ENCODE measurements at places on chromosomes 6 and 20.

GRCh38 chr6:125307150-125307838 lies 5.5 kb upstream of the HDDC2 start:
- no peak for DNase-seq

DNA sequence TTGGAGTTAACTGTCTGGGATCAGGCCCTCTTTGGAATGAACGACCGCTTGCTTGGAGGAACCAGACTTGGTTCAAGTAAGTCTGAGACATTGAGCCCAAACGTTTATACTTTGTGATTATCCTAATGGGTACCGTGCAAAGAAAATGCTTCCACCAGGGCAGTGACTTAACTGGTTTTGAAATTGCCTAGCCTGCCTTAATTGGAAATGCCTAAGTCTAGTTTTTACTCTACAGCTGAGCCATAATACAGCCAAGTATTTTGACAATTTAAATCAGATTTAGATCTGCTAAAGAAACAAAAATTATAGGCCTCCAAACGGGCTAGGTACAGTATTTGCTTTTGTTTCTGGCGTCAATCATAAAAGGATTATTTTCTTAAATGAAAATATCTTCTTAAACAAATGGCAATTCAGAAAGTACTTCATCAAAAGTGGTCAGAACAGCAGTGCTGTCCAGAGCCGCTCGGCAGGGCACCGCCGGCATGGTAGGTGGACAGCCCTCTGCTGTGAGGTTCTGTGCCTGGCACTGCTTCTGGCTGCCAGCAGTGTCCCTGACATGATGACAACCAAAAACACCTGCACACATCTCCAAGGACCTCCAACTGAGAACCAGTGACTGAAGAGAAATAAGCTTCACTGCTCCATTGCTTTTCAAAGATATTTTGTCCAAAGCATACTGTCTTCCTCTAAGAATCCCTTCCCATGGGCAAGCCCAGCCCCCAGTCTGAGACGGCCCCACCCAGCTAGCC lies 55.6 kb downstream of the EZR start:
- DNase-seq: no peak

DNA sequence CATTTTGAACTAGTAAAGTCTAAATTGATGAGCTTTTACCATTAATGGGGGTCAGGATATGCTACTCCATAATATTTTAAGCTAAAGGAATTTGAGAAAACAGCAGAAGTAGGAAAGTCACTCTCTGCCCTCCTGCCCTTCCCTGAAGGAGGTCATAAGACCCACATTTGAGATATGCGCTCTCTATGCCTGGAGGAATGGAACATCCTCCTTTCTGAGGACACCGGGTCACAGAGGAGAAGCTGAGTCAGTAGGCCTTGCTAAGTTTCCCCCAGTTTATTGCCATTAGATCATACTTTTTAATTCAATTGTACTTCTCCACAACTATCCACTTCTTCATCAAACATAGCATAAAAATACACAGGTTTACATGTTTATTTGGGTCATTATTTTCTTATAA lies 40.3 kb downstream of the AKAP7 start:
- no peak for DNase-seq

GRCh38 chr6:149236589-149236988 lies 80.9 kb upstream of the TAB2 start:
- no peak for DNase-seq

GRCh38 chr6:45552536-45552935 lies 174.8 kb upstream of the SUPT3H start:
- DNase-seq: no peak

GRCh38 chr6:5305968-5306626 lies 44.8 kb downstream of the FARS2 start:
- no peak for DNase-seq

DNA sequence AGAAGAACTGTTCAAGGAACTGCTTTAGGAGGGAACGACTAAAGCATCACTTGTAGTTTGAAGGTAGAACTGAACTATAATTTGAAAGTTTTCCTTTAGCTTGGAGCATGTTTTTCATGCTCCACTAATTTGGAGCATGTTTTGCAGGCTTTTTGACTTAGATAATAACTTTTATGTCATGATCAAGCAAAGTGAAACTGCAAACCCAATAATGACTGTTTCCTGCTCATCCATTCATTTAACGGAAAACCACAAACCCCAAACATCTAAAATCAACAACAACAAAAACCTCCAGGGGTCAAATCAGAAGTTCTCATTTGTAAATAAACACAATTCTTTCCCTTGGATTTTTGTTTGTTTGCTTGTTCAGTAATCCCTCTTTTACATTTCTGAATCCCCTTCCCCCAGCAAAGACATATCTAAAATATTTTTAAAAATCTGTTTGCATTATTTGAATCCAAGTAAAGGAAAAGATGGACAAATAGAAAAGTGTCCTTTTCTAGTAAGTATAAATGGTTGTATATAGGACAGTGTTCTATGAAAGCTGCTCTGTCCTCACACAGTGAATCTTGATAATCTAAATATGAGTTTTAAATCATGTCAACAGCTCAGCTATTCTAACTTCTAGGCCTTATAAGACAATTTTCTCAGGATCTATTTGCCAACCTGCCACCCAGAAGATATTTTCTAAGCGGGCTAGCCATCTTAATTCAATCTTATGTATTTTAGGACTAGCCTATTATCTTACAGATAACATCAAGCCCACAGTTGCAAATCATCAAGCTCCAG lies 2.6 kb downstream of the SIM1 start:
- DNase-seq: no peak

- DNase-seq: no peak
These were observed 955.1 kb downstream of the KIF16B start for GRCh38 chr20:15618110-15618509.

DNA sequence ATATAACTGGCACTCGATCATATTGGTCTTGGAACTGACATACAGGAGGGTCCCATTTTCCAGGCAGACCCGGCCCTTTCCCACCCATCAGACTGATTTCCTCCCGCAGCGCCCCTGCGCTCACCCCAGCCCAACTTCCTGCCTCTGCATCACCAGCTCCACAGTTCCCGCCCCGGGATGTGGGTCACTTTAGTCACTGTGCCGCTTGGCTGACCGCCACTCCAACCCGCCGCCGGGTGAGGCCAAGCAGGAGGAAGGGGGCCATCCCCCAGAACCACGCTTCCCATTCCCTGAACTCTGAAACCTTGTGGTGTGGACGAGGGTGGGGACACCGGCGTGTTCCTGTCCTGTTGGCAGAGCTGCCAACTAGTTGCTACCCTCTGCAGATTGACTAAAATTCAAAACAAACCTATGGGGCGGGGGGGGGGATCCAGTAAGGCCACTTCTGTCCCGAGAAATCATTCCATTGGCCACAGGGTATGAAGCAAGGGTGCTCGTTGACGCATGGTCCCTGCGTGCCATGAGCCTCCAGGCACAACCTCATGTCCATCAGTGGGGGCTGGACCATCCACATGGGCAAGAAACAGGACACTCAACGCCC lies 12.3 kb downstream of the TGM2 start:
- DNase-seq: no peak

DNA sequence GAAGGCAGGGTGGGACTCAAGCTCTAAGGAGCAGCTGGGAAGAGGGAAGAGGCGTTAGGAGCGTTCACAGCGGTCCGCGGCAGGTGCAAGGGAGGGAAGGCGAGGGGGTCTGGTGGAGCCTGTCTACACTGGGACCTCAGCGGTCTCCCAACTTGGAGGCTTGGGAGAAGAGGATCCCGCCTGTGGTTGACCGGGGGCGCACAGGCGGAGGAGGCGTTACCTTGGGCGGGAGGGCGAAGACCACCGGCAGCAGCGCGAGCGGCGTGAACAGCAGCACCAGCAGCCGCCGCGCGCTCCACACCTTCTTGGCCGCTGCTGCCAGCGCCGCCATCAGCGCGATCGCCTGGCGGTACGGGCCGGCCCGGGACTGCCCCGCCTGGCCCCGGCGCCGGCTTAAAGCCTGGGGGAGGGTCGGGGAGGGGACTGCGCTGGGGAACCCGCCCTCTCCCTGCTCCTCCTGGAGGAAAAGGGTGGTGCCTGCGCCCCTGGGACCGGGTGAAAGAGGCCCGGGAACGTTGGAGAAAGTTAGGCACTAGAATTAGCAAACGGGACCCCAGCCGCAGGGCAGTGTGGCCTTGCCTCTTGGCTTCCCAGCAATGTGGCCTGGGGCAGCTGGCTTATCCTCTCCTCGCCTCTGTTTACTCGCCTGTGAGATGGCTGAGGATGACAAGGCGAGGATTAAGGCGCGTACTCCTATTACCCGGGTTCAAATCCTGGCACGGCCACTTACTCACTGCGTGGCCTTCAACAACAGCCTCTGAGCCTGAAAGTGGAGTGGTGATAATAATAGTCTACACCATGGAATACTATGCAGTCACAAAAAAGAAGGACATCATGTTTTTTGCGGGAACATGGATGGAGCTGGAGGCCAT lies at the start of gene SLC13A3:
TSS of gene SLC13A3 (minus strand) at position 369 of the 872 bp plus-strand sequence. CDS start at position 331, 38 bp downstream.
- no peak for DNase-seq

DNA sequence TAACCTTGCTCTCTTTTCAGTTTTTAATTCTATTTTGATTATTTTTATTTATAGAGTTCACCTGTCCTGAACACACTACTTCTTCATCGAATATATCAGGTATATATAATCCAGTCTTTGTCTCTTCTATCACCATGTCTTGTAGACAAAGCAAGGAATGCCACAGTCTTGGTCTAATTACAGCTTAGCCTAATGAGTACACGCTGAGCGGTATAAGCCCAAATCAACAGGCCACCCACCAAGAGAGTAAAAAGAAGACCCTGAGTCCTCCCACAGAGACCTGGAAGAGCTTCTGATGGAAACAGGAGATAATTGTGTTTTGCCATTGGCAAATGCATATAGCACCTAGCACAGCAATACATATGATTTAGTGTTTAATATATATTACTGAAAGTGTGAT lies 68.7 kb upstream of the TCF21 start:
- DNase-seq: no peak

GRCh38 chr20:63767886-63768285 lies 28.3 kb downstream of the SLC2A4RG start:
- DNase-seq: no peak

DNA sequence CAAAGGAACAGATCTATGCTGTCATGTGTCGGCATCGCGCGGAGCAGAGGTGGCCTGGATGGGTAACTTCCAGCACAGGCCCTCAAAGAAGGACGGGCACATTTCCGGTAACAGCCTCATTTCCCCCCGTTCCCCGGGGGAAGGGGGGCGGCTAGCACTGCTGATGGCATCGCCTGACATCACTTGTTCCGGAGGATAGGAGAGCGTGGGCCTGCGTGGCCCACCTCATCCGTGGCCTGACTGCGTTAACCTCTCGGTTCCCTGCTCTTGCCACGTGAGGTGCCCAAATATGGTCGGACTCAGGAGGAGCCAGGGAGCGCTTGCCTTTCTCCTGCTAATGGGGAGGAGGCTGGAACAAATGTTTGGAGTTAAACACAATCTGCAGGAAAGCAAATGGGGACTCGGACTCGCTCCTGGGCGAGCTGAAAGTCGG lies at the start of gene AKAP12:
TSS of gene AKAP12 (plus strand) at position 365 of the 433 bp plus-strand sequence. CDS start 596 bp downstream, outside the sequence.
- DNase-seq: no peak

DNA sequence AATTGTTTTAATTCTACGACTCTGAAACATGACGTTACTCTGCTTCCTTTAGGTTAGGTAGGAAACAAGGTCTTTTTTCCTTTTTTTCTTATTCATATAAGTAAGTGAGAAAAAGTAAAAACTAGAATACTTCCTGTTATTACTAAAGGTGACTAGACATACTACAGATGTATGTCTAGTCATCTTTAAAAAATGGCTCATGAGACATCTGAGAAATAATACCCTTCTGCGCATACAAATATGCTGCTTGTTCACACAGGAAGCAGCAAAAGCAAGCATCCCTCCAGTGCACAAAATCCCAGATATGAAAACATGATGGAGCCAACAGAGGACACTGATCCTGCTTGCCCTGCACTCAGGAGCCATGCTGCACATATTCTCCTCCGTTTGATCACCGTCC lies 699.1 kb downstream of the EPM2A start:
- DNase-seq: no peak

DNA sequence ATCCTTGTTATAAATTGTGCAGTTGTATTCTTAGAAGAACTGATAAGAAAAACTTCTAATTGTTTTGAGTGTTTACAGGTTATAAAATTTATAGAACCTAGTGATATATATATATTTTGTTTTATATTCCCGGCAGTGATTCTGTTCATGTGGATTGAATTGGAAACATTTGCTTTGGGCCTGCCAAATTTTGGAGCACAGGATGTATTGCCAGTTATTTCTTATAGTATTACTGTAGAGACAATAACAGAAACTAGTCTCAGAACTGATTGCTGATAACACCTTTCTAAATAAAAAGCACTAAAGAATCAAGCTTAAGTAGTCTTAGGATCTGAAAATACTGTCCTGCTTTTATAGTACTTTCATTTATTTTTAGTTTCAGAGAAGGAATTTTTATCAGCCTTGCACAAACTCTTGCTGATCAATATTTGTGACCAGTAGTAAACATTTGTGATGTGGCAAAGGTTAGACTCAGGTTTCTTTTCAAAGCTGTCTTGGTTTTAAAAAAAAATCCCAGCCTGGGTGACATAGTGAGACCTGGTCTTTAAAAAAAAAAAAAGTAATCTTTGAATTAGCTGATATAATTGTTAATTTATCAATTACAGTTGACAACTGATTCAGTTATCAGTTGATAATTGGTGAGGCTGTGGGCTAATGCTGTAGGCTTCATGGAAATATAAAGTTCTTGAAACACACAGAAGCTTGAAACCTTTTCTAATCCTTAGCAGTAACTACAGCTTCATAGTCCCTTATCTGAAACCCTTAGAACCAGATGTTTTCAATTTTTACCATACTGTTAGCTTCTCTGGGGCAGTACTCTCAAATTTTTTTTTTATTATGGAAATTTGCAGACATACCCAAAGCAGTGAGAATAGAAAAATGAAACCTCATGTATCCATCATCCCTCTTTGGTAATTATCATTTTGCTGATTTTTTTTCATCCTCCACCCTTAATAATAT lies 42.4 kb downstream of the RNGTT start:
- no peak for DNase-seq

GRCh38 chr20:22383156-22383555 lies 201.2 kb downstream of the FOXA2 start:
- DNase-seq: no peak

DNA sequence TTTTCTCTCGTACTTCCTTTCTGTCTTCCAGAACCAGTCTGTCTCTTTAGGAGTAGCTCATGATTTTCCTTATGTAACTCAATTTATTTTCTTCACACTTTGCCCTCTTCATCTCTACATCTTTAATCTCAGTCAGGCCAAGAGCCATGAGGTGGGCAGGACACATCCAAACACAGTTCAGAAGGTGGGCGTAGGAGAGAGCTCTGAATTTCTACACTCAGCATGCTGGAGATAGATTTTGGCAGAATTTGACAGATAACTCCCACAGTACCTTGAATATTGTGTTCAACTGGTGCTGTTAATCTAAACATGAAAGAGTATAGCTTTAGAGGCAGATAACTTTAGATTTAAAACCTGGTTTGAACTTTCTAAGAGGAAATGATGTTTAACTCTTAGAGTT lies 23.8 kb upstream of the ZBTB24 start:
- DNase-seq: no peak

- DNase-seq: no peak
These were observed 196.7 kb downstream of the MOXD1 start for GRCh38 chr6:132204591-132204990.

DNA sequence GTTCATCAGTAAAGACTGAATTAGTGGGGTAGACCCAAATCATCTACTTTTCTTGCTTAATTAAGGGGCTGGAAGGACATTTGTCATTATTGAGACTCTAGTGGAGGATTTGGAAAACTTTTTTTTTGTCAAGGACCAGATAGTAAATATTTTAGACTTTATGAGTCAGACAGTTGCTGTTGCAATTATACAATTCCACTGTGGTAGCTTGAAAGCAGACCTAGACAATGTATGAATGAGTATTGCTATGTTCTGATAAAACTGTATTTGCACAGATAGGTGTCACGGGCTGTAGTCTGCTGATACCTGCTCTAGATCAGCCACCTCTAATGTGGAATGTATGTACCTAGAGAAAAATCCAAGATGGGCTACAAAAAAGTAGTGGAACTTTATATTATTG lies 175.0 kb downstream of the CARMIL1 start:
- no peak for DNase-seq

All from NCI-H526 (cell line).